ENCODE measurements at places on chromosomes 5 and 9.

GRCh38 chr5:166788050-166788449 is 1503.4 kb upstream of the WWC1 start:
- no peak for DNase-seq

DNA sequence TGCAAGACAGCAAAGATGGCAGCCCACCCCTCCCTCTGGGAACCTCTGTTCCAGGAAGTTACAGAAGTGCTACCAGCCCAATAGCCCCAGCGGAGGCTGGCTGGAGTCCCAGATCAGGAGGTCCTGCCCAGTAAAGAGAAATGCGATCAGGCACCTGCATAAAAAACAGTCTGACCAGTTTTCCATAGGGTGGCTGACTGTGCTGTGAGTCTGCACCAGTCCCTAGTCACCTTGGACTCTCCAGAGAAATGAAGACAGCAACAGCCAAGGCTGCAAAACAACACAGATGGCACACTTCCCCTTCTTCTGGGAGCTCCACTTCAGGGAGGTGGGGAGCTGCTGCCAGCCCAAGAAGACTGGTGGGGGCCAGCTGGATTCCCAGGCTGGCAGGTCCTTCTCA is 265.5 kb upstream of the PCSK5 start:
- DNase-seq, result no peak

DNA sequence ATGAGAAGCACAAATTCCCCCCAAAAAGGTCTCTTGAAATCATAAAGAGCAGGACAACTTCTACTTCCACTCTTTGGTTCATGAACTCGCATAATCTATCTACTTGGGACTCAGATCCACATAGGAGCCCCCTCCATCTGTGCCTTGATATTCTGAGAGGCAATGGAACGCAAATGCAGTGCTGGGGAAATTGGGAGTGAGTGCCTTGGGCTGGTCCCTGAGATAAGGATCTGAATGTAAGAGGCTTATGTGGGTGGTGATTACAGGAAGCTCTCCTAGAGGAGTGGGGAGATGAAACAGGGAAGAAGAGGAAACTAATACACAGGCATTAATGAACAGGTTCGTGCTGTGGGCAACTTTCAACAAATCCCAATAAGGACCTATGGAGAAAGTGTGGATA is 285.6 kb downstream of the RASEF start:
- DNase-seq, result no peak

GRCh38 chr9:83183621-83184020 is 120.7 kb upstream of the RASEF start:
- no peak for DNase-seq

GRCh38 chr5:65198456-65199120 is 283.1 kb downstream of the ADAMTS6 start:
- DNase-seq, result no peak

- no peak for DNase-seq
These were observed 2257.5 kb upstream of the C9orf72 start for GRCh38 chr9:29830821-29831220.

- DNase-seq, result no peak
These were observed 55.6 kb downstream of the ALG2 start for GRCh38 chr9:99166149-99166548.

GRCh38 chr5:40717281-40717680 is 37.6 kb downstream of the PTGER4 start:
- no peak for DNase-seq

GRCh38 chr5:14184725-14185124 is 41.6 kb downstream of the TRIO start:
- DNase-seq, result no peak

DNA sequence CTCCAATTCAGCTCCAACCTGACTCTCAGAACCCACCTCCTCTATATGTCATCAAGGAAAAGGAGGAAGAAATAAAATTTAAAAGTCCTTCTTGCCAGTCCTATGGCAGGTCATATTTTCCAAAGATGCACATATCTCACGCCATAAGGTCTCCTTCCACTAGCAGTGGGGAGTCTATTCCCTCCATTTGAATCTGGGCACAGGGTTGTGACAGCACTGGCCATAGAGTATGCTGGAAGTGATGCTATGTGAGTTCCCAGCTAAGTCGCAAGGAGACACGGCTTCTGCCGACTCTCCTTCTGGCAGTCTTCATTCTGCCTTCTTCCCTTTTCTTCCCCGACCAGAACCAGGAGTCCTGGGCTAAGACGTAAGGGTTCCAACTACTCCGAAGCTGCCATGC is 883.9 kb upstream of the DMAC1 start:
- DNase-seq, result no peak

GRCh38 chr5:39760385-39761198 is 335.8 kb upstream of the DAB2 start:
- no peak for DNase-seq

DNA sequence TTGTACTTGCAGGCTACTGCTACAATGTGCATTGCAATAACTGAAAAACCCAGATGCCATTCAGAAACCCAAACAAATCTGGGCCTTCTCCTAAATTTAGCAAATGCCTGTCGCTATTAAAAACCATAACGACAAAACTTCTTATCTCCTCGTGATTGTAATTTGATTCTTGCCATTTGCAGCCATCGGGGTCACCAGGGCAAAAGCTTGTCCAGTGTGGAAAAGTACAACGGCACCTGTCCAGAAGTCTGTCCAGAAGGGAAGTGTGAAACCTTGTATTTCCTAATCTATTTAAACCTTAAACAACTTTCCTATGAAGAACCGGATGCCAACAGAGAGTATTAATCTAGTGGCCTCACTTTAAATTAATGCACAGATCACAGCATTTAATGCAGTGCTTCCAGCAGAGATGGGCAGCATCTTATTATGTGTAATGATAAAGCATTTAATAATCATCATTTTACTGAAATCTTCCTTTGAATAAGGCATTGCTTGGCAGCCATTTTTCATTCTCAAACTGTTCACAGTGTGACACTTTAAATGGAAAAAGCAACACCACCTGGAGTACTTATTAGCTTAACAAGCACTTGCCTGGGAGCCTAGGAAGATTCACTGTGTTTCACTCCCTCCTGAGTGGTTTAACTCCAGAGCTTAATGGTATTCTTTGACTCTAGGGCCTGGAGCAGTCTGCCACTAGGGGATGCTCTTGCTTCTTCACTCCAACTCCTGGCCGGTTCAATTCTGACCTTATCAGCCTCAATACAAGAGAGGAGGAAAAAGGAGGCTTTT is 4.9 kb upstream of the C7 start:
- DNase-seq, result peak; percentile 47

GRCh38 chr9:125536167-125536772 is 170.7 kb downstream of the MAPKAP1 start:
- no peak for DNase-seq

GRCh38 chr9:98807814-98808195 is 335 bp downstream of the GALNT12 start:
- peak; percentile 59 for DNase-seq

DNA sequence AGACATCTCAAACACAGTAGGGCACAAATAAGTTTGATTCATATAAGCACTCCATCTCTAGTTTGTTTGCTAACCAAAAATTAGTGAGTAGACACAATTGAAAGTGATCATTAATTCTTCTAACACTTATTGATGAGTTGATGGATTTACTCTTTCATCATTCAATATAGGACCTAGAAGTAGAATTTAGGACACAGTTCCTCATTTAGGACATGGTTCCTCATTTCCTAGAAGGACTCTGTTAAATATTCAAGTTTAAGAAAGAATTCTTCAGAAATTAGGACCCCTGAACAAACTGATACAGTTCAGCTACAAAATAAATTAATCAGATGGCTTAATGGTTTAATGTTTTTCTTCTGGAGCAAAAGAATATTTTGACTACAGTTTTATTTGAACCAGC is 143.5 kb upstream of the PRR16 start:
- DNase-seq, result no peak

DNA sequence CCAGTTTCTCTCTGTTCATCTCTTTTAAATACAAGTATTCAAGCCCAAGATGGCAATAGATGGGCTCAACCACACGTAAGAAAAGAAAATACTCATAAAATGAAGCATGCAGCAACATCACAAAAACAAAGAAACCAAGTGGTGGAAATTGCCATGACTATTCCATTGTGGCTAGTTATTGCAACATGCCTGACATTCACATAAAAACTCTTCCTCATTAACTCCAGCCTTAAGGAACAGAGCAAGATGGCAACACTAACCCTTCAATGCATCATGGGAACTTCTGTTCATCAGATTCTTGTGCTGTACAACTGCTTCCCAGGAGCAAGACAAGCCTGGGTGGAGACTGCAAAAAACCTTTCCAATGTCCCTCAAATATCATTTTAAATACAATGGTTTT is 1.4 kb upstream of the GLIS3 start:
- peak; percentile 8 for DNase-seq

DNA sequence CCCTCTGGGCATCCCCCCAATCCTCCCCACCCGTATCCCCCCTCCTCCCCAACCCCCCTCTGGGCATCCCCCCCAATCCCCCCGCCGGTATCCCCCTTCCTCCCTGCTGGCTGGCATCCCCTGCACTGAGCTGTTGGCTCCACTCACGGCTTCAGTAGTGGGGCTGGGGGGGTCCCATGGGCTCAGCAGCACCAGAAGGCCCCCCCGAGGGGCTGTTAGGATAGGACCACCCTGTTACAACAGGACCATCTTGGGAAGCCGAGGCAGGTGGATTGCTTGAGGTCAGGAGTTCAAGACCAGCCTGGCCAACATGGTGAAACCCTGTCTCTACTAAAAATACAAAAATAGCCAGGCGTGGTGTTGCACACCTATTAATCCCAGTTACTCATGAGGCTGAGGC is 42.4 kb downstream of the EXD3 start:
- DNase-seq, result no peak

GRCh38 chr5:131994533-131995226 is 16.8 kb downstream of the ACSL6 start:
- peak; percentile 63 for DNase-seq

GRCh38 chr5:148425808-148426207 is 42.0 kb downstream of the FBXO38 start:
- peak; percentile 19 for DNase-seq

GRCh38 chr5:168766426-168766700 is 187.2 kb upstream of the PANK3 start:
- no peak for DNase-seq

DNA sequence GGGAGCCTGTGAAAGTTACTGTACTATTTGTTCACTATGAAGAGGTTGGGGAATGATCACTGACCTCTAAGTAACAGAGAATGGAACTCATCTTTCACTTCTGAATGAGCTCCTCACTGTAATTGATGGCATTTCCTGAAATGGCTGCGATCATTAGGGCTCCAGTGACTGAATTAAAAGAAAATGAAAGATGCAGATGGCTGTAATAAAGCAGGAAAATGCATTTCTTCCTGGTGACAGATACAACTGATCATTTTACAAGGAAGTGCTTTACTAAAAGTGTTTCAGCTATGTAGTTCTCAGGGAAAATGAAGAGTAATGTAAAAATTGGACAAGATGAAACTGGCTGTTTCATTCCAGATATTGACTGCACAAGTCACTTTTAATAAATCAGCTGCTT is 1200.6 kb upstream of the NUDT12 start:
- no peak for DNase-seq

DNA sequence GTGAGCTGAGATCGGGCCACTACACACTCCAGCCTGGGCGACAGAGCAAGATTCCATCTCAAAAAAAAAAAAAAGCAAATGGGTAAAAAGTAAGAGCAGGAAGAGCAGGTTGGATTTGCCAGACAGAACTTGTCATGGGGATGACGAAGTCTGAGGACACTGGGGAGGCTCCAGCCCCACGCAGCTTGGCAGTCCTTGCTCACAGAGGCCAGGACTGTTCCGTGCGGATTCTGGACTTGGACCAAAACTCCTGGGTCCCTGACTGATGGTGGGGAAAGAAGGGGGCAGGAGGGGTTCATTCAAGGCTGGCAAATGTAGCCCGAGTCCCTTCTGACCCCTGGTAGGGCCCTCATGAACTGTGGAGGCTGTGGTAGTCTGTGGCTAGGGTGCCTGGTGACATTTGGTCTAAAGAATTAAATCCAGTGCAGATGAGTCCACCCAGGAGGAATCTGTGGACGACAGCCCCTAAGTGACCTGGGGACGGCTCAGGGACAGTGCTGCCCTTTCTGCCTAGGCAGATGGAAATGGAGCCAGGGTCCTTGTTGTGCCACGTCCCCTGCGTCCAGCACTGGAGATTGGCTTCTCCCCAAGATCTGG is 3.1 kb downstream of the FGD3 start:
- DNase-seq, result no peak

GRCh38 chr5:132389585-132390286 is 20.2 kb downstream of the SLC22A5 start:
- peak; percentile 15 for DNase-seq
